ENCODE measurements at places on chromosomes 12 and 14.

- DNase-seq, result no peak
These were observed 184.5 kb upstream of the NPAS3 start for GRCh38 chr14:32754209-32754608.

GRCh38 chr12:92395322-92395721 lies 249.7 kb upstream of the BTG1 start:
- no peak for DNase-seq

GRCh38 chr12:50017641-50018040 lies 7.7 kb downstream of the RACGAP1 start:
- no peak for DNase-seq

DNA sequence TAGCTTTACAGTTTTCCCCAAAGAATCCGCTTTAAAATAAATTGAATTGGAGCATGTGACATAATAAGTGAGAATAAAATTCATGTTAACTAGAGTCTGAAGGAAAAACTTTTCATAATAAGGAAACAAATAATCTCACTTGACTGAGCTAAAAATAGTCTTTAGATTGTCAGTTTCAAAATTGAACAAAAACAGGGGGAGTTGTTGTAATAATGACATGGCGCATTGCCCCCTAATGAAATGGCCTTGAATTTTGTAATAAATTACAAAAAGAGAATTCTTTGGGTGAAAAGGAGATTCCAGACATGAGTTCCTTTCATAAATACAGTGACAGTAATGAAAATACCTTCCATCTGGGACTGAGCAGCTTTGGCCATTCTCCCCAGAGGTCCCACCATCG lies 178.6 kb downstream of the EFCAB11 start:
- no peak for DNase-seq

GRCh38 chr12:131280426-131280825 lies 326.7 kb downstream of the ADGRD1 start:
- no peak for DNase-seq

- DNase-seq, result no peak
These were observed 90.4 kb downstream of the BORCS5 start for GRCh38 chr12:12447236-12447635.

DNA sequence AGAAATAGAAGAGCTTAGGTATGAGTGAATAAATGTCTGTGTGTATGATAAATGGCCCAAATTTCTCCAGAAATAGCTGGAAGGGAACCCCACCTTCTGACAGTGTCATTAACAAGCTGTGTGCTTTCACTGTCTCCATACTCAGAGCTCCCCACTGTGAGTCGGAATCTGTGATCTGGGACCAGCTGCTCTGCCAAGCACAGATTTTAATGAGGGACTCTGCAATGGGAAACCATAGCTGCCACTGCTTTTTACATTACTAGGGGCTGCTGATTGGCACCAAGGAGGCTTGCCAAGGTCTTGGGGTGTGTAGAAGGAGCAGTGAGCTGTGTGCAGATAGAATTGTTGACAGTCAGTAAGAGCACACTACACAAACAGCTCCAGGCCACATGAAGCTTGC lies 244.2 kb upstream of the CCDC196 start:
- no peak for DNase-seq

DNA sequence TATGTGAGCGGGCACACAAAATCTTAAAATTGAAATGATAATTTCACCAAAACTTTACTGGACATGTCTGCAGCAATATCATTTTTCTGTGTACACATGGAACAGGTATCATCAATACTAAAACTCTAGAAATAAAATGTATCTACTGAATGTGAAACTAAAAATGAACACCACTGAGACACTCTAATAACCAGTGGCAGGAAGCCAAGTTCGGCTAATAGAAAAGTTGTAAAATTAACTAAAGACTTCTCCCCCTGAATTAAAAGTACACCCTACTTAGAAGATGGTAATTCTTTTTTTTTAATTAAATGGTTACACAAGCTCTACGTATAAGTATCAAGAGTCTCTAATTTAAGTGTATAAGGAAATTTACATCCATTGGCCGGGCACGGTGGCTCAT lies 227.2 kb downstream of the MED13L start:
- no peak for DNase-seq

DNA sequence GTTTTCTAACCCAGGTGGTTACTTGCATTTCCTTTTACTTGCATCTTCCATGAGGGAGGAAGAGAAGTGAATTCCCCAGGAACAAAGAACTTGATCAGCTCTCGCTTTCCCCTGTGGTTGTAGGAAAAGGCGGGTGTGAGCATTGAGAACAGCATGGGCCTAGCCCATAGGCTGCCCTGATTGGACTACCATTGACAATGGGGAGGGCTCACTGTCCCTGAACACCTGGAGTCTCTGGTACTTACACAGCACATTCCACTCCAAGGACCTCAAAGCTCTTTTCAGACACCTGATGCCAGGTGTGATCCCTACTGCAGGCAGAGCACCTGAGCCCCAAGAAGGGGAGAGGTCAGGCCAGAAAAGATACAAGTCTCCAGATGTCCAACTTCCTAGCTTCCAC lies 25.0 kb downstream of the MAX start:
- DNase-seq, result no peak

DNA sequence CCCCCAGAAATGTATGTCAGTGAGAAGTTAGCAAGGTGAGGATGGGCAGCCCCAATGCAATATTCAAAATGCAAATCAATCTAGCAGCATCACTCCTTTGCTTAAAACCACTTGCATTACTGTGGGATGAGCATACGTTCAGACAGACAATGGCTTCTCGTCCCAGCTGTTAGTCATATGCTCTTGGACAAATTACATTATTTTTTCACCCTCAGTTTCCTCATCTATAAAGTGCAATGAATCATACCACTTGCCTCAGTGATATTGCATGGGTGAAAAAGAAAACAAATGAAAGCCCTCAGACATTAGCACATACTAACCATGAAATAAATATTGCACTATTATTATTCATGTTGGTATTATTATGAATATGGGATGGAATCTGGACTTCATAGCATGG lies 132.3 kb downstream of the C12orf75 start:
- DNase-seq, result no peak

DNA sequence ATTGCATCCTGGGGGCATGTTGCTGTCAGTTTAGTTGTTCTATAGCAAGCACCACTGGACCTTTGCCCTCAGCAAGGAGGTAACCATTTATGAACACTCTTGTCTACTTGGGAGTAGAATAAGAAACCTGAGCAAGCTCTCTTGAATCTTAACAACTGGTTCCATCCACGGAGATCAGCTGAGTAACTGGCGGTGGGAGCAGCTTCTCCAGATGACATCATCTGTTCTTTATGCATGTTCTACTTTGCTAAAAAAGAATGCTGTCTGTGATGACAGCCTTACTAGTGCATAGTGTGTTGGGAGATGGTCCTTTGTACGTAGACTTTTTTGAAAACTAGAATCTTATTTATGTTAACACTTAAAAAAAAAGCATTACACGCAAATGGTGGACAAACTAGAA lies 17.7 kb downstream of the SLC4A8 start:
- DNase-seq, result no peak

DNA sequence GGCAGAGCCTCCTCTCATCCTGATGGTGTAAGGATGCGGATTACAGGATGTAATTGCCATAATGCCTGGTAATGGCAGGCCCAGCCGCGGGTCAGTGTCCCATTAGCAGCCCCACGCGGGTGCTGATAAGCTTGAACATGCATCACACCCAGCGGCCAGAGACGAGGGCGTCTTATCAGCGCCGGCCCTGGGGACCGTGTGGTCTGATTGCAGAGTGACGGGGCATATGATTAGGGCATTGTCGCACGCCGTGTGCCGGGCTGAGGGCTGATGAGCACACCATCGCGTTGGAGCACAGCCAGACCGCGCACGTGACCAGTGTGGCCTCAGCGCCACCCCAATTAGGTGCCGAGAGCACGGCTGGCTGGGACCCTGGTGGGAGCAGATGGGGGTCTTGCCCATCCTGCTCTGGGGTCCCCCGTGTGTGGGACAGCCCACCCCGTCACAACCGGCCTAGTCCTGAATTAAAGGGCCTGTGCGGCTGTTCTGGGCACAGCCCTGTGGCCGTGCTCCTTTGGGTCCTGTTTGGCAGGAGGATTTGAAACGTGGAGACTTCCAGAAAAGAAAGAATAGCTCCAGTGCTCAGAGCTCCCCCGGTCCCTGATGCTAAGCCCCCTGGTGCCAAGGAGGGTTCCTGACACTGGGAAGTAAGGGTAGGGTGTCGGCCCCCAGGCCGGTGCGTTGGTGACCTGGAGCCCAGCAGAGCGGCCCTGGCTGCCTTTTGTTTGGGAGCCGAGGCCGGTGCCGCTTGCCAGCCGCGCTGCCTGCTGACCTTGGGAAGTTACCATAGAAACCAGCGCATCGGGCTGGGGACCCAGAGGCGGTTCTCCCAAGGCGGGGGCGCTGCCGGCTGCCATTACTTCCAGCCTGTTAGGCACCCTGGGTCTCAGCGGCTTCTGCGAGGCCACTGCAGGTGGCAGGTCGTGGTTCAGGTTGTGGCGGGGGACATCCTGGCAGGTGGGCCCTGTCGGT lies 20.7 kb downstream of the KIF26A start:
- DNase-seq, result no peak

- DNase-seq, result no peak
These were observed 961 bp downstream of the CMAS start for GRCh38 chr12:22046968-22047390.

GRCh38 chr14:20751963-20752562 lies 6.4 kb downstream of the EDDM3A start:
- no peak for DNase-seq

GRCh38 chr12:89933911-89934310 lies 225.3 kb upstream of the ATP2B1 start:
- DNase-seq, result no peak

DNA sequence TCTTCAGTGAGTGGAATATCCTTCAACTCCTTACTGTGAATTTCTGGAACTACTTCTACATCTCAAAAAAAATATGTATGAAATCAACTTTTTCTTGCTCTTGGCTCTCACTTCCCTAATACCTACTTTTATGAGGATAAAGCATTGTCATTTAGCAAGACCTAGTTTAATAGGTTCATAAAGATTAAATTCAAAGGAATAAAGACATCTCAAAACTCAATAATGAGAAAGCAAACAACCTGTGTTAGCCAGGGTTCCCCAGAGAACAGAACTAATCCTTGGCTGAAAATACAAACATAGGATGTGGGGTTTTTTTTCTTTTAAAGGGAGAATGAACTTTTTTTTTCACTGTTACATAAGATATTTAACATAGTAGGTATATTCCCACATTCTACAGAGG lies 57.9 kb downstream of the SCFD1 start:
- DNase-seq, result no peak

DNA sequence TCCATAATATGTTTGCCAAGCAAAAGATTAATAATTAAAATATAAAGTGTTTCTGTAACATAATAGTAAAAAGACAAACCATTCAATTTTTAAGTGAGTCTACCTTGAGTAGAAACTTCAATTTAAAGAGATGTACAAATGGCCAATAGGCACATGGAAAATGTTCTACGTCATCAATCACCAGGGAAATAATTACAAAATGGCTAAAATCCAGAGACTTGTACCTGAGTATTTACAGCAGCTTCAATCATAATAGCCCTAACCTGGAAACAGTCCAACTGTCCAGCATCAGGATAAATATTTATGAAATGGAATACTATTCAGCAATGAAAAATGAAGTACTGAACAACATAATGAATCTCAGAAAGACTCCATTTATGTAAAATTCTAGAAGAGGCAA lies 95.5 kb upstream of the FAR2 start:
- DNase-seq, result peak; percentile 20

GRCh38 chr12:27436029-27436428 lies 10.5 kb upstream of the SMCO2 start:
- DNase-seq, result peak; percentile 26

GRCh38 chr14:103894723-103895059 lies 33.6 kb upstream of the TDRD9 start:
- DNase-seq, result no peak

DNA sequence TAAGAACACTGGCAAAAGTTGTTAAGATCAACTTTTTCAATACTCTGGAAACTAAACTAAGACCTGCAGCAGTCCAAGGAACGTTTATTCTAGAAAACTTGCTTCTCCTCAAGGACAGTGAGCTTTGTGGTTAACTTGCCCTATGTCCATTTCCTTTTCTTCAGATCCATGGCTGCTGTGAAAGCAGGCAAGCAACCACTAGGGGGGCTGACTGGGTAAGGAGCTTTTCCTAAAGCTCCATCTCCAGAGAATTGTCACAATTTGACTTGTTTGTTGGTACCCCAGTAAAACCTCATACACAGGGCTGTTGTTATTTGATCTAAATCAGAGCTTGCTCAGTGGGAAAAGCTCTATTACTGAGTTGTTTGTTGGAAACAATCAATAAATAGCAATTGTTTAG lies 10.1 kb upstream of the RPL10L start:
- no peak for DNase-seq

- no peak for DNase-seq
These were observed 20.9 kb downstream of the ACTR6 start for GRCh38 chr12:100221523-100221922.

DNA sequence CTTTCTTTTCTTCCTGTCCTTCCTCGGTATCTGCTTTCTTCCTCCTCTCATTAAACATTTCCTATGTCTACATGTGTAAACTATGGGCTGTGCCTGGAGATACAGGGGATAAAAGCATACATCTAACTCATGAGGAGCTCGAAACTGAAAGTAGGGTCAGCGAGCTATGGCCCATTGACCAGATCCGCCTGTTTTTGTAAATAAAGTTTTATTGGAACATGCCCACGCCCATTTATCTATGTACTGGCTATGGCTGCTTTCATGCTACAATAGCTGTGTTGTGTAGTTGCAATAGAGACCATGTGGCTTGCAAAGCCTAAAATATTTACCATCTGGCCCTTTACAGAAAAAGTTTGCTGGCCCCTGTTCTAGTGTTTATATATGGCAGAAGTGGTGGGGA lies 500.8 kb upstream of the GARIN6 start:
- DNase-seq, result no peak

DNA sequence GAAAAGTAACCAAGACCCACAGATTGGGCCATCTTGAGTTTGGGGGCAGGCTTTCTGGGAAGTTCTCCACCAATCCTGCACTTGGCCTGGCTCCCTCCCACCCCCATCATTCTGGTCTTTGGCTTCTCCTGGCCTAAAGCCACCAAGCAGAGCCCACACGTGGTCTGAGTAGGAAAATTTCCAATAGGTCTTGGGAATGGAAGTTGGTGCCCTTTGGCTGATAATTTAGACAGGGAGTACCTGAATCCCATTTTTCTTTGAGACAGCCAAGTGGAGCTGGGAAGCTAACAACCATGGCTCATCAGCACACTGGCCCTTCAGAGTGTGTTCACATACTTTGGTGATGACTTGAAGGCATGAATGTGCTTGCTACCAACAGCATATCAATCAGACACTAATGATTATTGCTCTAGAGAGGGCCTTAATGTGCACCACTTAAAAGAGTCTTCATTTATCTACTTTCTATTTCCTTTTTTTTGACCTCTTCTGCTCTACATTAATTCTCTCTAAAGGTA lies 156.0 kb downstream of the EGLN3 start:
- no peak for DNase-seq

- no peak for DNase-seq
These were observed 121.6 kb downstream of the GLT1D1 start for GRCh38 chr12:128974881-128975280.

Measured in NCI-H526 (cell line).